ENCODE measurements at places on chromosomes 11 and 22. TPM values are rescaled to one million over a fixed set of nuclear protein-coding genes. Genes with fewer than 3 reads are reported as not detected.

DNA sequence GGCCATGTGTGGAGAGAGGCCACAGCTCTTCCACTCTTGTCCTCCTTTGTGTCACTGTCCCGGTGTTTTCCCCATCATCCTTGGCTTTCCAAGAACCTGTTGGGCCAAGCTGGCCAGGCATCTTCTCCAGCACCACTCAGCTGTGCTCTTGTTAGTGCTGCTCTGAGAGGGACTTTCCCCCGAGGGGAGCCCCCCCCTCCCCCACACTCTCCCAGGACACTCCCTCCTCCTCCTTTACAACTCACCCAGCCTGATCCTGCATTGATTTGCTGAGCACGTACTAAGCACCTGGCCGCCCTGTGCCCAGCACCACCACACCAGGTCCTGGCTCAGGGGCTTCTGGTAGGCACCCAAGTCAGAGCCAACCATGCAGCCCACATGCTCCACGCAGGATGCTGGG, 13.2 kb downstream of the TP53AIP1 start:
- DNase-seq: no peak

The GNAZ gene
- 7.7 TPM for total RNA-seq

DNA sequence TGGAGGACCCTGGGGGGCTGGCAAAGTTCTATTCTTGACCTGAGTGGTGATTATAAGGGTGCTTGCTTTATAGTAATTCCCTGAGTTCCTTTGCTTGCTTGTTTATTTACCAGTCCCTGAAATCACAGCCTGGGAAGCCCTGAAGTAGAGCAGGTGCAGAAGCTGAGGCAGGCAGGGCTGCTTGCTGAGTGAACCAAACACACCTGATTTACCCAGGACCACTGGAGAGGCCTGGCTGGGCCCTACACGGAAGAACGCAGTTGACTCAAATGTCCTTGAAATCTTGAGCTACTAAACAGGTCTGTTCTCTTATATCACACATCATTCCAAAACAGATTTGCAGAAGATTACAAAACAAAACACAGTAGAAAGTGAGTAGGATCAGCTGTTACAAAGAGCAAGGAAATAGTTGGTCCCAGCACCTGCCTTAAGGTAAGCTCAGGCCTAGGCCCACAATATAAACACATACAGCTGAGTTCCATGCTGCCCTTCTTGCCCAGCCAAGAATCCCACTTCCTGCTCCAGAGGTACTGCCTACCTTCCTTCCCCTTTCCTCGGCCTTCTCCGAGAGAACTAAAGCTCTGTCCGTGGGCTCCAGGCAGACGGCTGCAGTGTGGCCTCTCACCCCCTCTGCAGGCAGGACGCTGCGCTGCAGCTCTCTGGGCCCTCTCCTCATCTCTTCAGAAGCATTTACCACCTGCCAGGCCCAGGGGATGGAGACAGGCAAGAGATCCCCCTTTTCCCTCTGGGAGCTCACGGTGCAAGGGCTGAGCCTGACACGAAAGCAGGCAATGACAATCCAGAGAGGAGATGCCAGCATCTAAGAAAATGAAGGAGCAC, 46.1 kb upstream of the SCUBE2 start:
- peak; percentile 74 for DNase-seq

The NPAS4 gene
- 0.11 TPM for total RNA-seq

GRCh38 chr11:62000539-62001446, 33.4 kb upstream of the FTH1 start:
- DNase-seq: no peak

The CD6 gene
- 0.06 TPM for total RNA-seq

The CHRNA10 gene
- 0.27 TPM for total RNA-seq

- no peak for DNase-seq
Measured at GRCh38 chr11:111851636-111852035, 19.7 kb downstream of the ALG9 start.

GRCh38 chr11:120929664-120930154, 94.2 kb upstream of the TBCEL start:
- peak; percentile 70 for DNase-seq

The CEP126 gene
- total RNA-seq: 0.92 TPM

The APOA4 gene
- total RNA-seq: not detected

The SAA1 gene
- total RNA-seq: 0.69 TPM

DNA sequence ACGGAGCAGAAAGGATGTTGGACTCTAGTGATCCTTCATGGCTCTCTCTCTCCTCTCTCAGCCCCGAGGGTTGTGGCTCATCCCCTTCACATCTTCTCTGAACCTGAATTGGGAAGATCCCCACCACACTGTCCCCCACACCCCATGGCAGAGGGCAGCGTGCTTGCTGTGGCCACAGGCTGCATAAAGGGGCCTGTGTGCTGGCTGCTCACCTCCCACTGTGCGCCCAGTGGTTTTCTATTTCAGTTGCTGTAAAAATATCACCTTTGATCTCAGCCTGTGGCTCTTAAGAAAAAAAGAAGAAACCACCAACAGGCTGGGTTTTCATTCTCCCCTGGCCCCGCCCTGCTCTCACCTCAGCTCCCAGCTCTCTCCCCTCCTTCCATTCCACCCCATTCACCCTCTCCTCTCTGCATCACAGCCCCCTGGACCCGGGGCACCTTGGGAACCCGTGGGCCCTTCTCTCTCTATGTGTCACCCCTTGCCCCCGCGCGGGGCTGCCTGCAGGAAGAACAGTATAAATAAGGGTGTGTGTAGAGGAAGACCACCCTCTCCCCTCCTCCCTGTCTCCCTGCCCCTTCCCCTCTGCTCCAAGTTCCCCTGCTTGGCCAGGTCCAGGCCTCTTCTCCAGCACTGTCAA, 25.8 kb upstream of the WNT11 start:
- DNase-seq: no peak

GRCh38 chr22:37703906-37704305, 7.1 kb downstream of the TRIOBP start:
- no peak for DNase-seq

DNA sequence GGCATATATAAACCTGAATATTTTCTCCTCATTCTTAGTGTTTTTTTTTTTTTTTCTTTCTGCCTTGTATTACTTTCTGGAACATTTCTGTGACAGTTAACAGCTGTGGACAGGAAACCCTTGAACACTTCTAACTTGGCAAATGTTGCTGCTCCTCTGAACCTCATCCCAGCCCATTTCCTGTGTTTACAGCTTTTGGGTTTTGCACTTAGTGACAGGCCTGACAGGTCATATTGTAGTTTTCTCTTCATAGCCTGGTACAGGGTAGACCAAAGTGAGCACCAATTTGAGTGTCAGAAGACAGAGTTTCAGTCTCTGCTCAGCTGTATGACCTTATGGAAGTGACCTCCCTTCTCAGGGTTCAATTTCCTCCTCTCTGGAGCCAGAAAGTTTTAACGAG, 91.6 kb downstream of the STIM1 start:
- DNase-seq: peak; percentile 36

DNA sequence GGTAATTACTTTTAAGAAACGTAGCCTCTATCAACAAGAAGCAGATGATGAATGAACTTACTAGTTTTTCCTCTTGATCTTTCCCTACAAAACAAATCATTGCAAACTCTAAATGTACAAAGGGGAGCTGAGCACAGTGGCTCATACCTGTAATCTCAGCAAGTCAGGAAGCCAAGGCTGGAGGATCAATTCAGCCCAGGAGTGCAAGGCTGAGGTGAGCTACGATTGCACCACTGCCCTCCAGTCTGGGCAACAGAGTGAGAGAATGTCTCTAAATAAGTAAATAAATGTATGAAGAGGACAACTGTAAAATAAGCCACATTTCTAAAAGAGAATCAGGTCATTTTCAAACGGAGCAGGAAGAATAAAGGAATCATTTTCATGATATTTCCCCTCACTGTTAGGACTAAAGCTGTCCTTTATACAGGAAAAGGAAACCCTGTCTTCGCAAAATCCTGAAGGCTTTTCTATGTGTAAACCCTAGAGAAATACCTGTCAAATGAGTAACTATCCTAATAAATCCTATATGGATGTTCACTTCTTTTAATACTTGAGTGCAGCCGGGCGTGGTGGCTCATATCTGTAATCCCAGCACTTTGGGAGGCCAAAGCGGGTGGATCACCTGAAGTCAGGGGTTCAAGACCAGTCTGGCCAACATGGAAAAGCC, 41.2 kb downstream of the RRAS2 start:
- DNase-seq: no peak

- DNase-seq: peak; percentile 93
Measured at GRCh38 chr11:615504-616319, at the start of gene IRF7. IRF7 (minus strand) TSS chr11:615950; CDS start chr11:615364, 586 bp downstream.

The EXT2 gene
- total RNA-seq: 76.7 TPM

The TRIM22 gene
- 1.5 TPM for total RNA-seq

GRCh38 chr22:17842386-17842785, 68.1 kb upstream of the BID start:
- no peak for DNase-seq

The IGSF22 gene
- not detected for total RNA-seq

DNA sequence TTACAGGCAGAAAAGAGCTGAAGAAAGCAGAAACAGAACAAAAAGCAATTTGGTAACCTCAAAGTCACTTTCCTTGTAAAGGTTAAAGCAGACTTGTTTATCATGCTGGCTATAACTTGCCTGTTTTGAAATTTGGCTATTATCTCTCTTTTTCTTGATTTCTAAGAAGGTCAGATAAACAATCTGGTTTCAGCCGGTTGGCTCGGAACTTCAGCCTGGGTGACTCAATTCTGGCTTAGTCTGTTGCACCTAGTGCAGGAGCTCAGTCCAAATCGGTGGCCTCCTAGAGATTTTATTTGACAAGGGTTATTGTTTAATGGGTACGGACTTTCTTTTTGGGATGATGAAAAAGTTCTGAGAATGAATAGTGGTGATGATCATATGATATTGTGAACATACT, 367.1 kb upstream of the B3GAT1 start:
- DNase-seq: no peak

DNA sequence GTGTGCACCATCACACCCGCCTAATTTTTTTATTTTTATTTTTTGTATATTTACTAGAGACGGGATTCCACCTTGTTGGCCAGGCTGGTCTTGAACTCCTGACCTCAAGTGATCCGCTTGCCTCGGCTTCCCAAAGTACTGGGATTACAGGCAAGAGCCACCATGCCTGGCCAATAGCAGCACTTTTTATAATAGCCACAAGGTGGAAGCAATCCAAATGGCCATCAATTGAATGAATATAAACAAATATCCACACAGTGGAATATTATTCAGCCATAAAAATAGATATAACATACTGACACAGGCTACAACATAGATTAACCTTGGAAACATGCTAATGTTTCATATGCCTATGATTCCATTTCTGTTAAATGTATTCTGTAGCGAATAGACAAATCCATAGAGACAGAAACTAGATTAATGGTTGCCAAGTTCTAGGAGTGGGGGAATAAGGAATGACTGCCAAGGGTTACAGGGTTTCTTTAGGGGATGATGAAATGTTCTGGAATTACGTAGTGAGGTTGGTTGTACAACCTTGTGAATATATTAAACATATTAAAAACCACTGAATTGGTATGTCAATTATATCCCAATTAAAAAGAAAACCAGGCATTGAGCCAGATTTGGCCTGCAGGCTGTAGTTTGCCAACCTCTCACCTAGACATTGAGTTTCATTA, 4.8 kb downstream of the VPS51 start:
- DNase-seq: no peak

- DNase-seq: no peak
Measured at GRCh38 chr11:125953401-125953935, 7.6 kb downstream of the VSIG10L2 start.

The LINC01488 gene
- not detected for total RNA-seq

GRCh38 chr11:72983560-72983959, 158.6 kb downstream of the FCHSD2 start:
- no peak for DNase-seq

DNA sequence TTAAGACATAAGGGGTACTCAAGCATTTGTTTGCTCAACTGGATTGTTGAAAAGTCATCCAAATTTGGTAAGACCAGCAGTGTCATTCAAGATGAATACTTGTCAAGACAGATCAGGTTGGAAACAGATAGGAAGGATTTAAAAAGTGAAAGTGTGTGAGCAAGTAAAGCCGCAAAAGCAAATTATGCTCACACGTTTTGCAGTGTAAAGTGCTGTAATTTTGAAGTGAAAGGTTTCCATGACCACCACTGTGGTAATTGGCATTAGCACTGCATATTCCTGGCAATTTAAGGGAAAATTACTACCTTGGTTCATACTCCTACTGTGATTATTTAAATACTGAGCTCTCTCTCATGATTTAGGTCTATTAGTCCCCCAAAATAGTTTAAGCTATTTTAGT, 704.1 kb upstream of the CCDC179 start:
- DNase-seq: no peak

The OTOG gene
- not detected for total RNA-seq

- DNase-seq: no peak
Measured at GRCh38 chr11:85991508-85991907, 77.4 kb downstream of the PICALM start.

DNA sequence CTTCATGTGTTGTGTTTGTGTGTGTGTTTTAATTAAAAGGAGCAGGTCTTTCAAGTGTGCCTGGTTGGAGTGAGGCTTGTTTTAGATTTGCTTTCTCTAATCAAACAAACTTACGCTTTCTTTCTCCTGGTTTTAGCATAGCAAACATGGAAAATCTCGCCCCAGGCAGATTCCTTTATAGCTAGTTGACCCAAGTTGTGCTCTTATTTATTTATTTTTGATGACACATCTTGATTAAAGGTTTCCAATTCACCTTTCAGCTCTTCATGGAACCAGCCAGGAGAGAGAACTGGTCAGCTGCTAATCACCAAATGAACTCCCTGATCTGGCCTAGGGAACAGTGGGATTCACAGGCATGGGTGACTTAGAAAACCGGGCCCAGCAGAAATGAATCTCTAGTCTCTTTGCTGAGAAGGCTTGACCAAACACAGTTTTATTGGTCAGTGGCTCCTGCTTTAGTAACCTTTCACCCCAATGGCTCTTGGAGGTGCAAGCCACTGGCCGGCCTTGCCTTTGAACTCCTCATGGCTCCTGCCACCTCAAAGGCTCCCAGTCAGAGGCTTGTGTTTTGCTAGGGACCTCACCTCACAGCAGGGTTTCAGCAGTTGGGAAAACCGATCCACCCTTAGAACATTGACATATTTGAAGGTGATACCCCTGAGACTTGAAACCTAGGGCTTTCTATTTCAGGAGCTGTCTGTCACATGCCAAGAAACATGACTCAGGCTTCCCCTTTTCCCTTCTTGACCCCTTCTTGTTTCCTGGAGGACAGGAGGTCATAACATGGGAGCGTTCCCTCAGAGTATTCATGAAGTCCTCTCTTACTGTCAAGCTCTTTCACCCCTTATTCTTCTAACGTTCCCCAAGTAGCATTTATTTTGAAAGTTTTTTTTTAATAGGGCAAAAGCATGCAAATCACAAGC, 48.8 kb downstream of the EXT2 start:
- peak; percentile 7 for DNase-seq
